ENCODE measurements at places on chromosomes 6 and 20. TPM values are rescaled to one million over a fixed set of nuclear protein-coding genes. Genes with fewer than 3 reads are reported as not detected.
A peak's percentile ranks its signal among the peaks of the same experiment; 100 is the strongest.

GRCh38 chr6:164022632-164023031, 608.1 kb downstream of the QKI start:
- no peaks in the 10 kb centered on the region for H3K36me3 ChIP-seq
- H3K4me3 ChIP-seq = no peak overlapping the region
- H3K4me1 ChIP-seq = no peaks in the 10 kb centered on the region

Gene FIG4
- 14.5 TPM for polyA plus RNA-seq

- no peaks in the 10 kb centered on the region for H3K27me3 ChIP-seq
- no peak overlapping the region for H3K27ac ChIP-seq
- DNase-seq = no peak
- no peaks in the 10 kb centered on the region for H3K4me1 ChIP-seq
- no peak overlapping the region for H3K4me3 ChIP-seq
Measured at GRCh38 chr6:17820055-17820454, 113.3 kb upstream of the NUP153 start.

GRCh38 chr6:103255132-103255531, 1604.6 kb downstream of the HACE1 start:
- no peak for DNase-seq
- H3K4me3 ChIP-seq = no peak overlapping the region
- H3K27me3 ChIP-seq = no peaks in the 10 kb centered on the region
- H3K4me1 ChIP-seq = no peaks in the 10 kb centered on the region

DNA sequence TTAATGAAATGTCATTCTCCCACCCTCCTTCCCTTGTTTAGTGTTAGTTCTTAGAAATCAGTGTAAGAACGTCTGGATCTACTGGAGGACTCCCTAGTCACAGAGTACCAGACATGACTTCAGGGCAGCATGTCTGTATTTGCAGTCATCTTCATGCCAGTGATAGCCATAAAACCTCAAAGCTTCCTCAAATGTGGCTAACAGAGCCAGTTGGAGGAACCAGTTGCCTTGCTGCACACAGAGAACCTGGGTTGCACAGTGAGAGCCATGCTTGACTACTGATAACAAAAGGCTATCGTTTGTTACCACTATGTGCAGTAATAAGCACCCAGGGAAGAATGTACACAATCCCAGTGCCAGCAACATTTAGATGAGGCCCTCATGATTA, 20.1 kb downstream of the NT5E start:
- peaks cover 2% of the 10 kb centered on the region for H3K36me3 ChIP-seq
- no peak overlapping the region for H3K27ac ChIP-seq
- no peak for DNase-seq
- no peaks in the 10 kb centered on the region for H3K4me1 ChIP-seq
- no peaks in the 10 kb centered on the region for H3K27me3 ChIP-seq

DNA sequence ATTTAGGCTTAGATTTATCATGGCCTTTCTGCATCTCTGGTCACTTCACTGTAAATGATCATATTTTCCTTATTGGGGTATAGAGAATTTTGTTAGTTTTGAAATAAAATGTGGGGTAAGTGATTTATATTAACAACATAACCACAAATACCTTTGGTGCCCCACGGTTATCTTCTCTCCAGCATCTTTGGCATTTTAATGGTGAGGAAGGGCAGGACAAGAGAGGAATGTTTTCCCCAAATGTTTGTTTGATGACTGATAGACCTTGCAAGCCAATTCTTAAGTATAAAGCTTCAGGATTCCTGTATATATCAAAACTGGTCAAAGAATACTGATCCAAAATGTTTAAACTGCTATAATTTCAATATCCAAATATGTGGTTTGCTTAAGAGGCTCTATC, 171.6 kb upstream of the SMLR1 start:
- no peaks in the 10 kb centered on the region for H3K27me3 ChIP-seq
- no peaks in the 10 kb centered on the region for H3K4me1 ChIP-seq
- no peak overlapping the region for H3K4me3 ChIP-seq

GRCh38 chr6:93164781-93165180, 254.6 kb downstream of the EPHA7 start:
- H3K4me3 ChIP-seq = no peak overlapping the region
- no peaks in the 10 kb centered on the region for H3K36me3 ChIP-seq
- H3K4me1 ChIP-seq = no peaks in the 10 kb centered on the region
- no peaks in the 10 kb centered on the region for H3K27me3 ChIP-seq
- no peak overlapping the region for H3K27ac ChIP-seq
- no peak for DNase-seq

GRCh38 chr20:1124421-1124820, 6.0 kb downstream of the PSMF1 start:
- no peak overlapping the region for H3K4me3 ChIP-seq
- H3K27me3 ChIP-seq = no peaks in the 10 kb centered on the region
- no peak for DNase-seq
- H3K4me1 ChIP-seq = peaks cover 12% of the 10 kb centered on the region

- no peak overlapping the region for H3K4me3 ChIP-seq
- no peaks in the 10 kb centered on the region for H3K36me3 ChIP-seq
- DNase-seq = no peak
- H3K27me3 ChIP-seq = no peaks in the 10 kb centered on the region
- peaks cover 25% of the 10 kb centered on the region for H3K4me1 ChIP-seq
Measured at GRCh38 chr6:56687551-56687950, 44.9 kb upstream of the DST start.

GRCh38 chr20:38961530-38962043, 557 bp upstream of the DHX35 start:
- peak overlapping the region; percentile 89 for H3K4me3 ChIP-seq
- no peaks in the 10 kb centered on the region for H3K36me3 ChIP-seq
- no peaks in the 10 kb centered on the region for H3K4me1 ChIP-seq
- no peaks in the 10 kb centered on the region for H3K27me3 ChIP-seq
- peak overlapping the region; percentile 47 for H3K27ac ChIP-seq
- DNase-seq = no peak

Data from small intestine (tissue), 16 donors.